NCI-H2227 treated with DMSO at 0.1 percent for 48 hours (cell line): ENCODE measurements at places on chromosomes 2 and 18.

DNA sequence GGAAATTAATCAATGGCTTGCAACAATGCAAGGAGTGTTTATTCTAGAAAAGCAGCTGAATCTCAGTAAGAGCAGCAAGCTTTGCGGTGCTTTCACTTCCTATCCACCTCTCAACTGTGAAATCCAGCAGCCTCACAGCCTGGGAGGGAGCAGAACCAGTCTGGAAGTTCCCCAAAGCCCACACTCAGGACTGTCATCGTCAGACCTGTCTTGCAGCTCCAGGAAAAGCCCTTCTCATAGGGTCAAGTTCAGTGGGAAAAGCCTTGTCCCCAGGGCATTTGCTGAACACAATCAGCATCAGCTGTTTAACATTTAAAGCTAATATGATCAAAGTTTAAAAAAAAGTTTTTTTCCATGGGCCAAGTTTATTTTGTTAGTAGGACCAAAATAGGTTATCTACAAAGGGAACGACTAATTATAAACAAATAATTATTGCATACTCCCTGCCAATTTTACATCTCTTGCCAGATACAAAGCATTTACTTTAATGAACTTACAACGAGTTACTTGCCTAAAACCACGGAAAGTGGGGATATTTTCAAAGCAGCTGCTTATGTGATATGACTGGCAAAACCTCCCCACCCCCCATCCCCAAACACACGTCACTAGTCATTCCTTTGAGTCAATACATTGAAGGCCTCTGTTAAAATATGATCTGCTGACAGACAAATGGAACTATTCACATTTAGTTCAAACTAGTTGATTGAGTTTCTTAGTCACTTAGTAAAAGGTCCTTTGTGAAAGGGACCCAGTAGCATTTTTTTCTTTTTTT, 36.8 kb downstream of the PARD6G start:
- no peak for DNase-seq

- DNase-seq: no peak
Observed at GRCh38 chr2:146415291-146415690, 1429.5 kb upstream of the ACVR2A start.

DNA sequence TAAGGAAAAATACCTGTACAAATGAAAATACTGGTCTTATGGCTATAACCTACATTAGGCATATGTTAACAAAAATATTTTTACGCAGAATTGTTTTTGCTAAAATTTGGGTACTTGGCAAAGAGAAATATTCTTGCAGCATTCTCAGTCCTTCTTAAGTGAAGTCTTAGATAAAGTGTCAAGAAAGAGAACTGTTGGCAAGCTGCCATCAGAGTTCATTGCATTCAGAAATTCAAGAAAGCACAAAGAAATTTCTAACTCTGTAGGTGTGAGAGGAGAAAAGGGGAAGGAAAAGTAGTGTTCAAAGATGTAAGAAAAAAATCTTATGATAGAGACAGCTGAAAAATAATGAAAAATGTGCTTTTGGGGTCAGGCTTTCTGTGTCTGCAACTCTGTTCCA, 86.7 kb downstream of the IRS1 start:
- no peak for DNase-seq

GRCh38 chr18:23188068-23188760, 52.9 kb downstream of the CABLES1 start:
- no peak for DNase-seq

- DNase-seq: no peak
Observed at GRCh38 chr2:30649278-30649677, 158.0 kb downstream of the CAPN13 start.

- DNase-seq: no peak
Observed at GRCh38 chr2:62343636-62344337, 147.9 kb downstream of the B3GNT2 start.

- no peak for DNase-seq
Observed at GRCh38 chr2:19857806-19858205, 44.0 kb downstream of the TTC32 start.

- DNase-seq: no peak
Observed at GRCh38 chr18:45590036-45590886, 25.0 kb upstream of the SLC14A2 start.

- DNase-seq: no peak
Observed at GRCh38 chr2:97733341-97734035, 20.1 kb downstream of the ZAP70 start.

DNA sequence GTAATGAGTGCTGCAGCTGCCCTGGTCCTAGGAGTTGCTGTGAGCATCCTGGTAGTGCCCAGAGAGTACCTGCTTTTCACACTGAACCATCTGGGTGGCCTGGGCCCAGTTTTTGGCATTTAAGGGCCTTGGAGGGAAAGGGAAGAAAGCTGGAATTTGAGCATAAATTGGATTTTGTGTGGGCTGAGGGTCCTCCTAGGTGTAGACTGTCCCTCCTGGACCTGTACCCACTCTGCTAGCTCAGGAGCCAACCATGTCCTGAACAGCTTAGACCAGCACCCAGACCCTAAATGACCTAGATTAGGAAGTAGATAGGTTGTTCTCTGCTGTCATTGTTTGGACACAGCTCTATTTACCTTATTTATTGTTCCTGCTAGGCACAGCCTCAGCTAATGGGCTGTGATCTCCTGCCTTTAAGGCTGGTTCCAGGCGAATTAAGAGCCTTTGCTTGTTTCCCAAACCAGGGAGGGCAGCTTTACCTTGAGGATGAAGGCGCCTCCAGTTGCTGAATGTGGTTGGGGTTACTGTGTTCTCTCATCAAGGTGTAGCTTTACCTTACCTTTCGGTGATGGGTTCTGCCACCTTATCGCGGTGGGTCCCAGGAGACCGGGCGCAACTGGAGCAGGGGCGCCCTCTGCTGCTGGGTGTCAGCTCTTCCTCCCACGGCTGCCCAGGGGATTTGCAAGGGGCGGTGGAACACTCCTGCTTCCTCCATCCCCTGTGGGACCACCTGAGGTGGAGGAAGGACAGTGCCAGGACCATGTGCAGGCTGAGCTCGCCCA, 34.4 kb downstream of the ITGA6 start:
- DNase-seq: peak; percentile 55

- peak; percentile 77 for DNase-seq
Observed at GRCh38 chr2:24721470-24721869, 71.7 kb downstream of the PTRHD1 start.

GRCh38 chr2:142395291-142395690, 264.5 kb upstream of the LRP1B start:
- no peak for DNase-seq

GRCh38 chr2:37396890-37397565, 52.6 kb downstream of the QPCT start:
- DNase-seq: no peak

- DNase-seq: no peak
Observed at GRCh38 chr2:56357655-56358295, 174.0 kb downstream of the CCDC85A start.

DNA sequence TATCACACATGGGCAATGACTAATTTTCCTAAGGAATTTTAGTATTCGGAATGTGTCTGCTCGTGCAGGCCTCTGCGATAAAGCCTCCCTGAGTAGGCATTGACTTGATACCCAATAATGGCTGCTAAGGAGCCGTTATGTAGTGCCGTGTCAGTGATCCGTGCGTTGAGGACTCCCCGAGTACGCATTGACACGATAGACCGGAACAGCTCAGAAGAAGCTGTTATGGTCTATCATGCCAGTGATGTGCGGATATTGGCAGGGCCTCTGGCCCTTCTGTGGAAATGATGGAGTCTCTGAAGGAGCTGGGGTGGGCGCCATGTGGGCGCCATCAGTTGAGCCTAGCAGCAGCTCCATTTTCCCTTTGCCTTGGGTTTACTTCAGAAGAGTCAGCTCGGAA, 29.1 kb downstream of the ZEB2 start:
- no peak for DNase-seq

- DNase-seq: no peak
Observed at GRCh38 chr2:171878481-171878993, 15.5 kb downstream of the SLC25A12 start.

GRCh38 chr18:657311-658000, at the start of gene TYMS:
Gene TYMS, plus strand, starts transcription at chr18:657653. Its CDS starts 90 bp downstream, at chr18:657743.
- DNase-seq: peak; percentile 86

GRCh38 chr2:197028230-197028629, 101.7 kb upstream of the PGAP1 start:
- no peak for DNase-seq

GRCh38 chr2:142892715-142893114, 15.3 kb downstream of the KYNU start:
- DNase-seq: no peak

DNA sequence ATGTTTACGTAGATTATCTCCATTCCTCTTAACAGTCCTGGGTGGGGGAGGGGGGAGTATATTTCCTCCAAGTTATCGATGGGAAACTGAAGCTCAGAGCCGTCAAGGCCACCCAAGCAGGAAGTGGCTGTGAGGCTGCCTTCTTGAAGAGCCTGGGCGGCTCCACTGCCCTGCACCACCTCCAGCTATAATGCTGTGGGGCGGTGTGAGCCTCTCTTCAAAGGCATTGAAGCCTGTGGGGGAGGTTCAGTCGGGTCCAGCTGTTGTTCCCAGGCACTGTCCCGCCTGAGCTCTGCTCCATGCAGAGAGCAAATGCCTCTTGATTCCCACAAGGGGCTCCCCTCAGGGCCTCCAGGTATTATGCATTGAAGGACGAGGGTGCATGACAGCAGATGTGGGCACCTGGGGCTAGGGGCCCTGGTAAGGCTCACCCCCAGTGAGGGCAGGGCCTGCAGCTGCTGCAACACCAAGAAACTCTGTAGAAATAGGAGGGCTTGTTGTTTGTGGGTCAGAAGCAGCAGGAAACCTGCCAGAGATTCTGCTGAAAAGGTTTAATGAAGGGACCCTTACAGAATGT, 29.5 kb upstream of the LAPTM4A start:
- DNase-seq: peak; percentile 13

DNA sequence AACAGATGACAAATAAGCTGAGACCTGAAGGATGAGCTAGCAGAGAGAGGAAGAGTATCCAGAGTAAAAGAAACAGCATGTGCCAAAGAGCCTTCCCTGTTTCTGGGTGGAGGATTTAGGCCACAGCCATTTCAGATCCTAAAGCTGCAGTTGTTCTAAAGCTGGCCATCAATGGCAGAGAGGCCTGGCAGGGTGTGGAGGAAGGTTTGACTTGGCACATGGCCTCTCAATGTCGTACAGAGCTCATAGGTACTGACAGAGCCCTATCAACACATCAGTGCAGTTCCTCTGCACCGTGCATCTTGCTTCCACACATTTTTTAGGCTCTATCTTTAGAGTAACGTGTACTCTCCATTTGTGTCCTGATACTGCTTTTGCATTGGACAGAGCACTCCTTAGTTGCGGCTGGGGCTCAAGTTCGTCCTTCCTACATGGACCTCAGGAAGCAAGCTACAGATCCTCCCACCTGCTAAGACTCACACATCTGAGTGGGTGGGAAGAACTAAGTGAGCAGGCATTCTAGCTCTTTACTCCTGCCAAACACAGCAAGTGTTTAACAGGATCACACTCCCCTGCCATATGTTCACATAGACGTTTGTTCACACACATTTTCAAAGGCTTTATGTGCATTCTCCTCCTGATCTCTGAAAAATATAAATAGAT, 3.0 kb upstream of the CHMP3 start:
- DNase-seq: no peak

DNA sequence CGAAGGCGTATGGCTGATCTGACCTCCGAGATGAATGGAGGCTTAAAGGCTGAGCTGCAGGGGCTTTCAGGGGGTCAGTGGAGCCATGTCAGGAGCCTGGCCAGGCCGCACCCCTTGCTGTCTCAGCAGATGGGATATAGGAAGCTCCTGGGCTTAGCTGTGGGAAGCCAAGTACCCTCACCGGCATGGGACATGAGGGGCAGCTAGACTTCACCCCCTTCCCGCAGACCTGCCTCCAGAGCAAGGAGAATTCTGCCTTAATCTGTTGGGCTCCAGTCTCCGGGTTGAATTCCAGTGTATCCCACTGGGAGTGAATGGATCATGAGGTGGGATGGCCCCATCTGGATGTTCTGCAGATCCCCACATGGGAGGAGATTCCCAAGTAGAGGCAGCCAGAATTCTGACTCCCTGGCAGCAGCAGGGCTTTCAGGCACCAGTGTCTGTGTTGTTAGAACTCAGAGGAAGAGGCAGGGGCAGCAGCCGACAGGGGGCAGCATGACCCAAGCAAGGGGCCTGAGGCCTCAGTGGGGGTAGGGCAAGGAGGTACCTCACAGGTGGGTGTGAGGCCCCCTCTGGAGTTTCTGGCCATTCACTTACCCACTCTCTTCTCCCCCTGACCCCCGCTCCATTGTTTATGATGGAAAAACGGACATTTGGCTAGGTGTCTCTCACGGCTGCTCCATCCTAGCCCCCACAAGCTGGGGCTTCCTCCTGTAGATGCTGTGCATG, 19.1 kb downstream of the CAPG start:
- DNase-seq: no peak

DNA sequence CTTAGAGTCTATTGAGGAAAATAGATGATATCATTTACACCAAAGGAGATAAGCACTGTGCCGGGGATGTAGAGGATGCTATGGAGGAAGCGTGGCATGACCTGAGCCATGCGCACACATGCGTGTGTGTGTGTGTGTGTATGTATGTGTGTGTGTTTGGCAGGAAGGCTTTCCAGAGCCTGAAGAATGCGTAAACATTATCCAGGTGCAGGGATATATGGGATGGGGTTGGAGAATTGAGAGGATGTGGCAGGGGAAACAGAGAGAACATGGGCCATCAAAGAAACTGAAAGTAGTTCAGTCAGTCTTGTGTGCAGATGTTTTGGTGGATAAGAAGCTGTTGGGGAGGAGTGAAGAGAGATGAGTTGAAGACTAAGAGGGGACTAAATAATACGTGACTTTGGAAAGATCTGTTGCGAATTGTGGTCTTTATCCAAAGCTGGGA, 9.3 kb upstream of the STAT1 start:
- DNase-seq: no peak

DNA sequence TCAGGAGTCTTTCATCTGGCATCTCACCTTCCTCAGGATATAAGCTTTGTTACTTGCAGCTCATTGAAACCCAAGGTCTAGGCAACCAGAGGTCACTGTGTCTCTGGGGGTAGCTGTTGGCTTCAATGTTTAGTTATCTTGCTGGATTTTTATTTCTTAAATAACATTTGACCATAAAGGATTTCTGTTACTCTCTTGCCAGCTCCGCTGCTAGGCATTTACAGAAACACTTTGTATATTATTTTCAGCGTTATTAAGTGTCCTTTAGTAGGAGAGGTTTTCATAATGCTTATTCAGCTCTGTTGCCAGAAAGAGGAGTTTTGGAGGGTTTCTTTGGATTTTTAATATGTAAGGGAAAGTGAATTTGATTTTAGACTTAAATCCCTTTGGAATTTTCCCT, 61.4 kb downstream of the QPCT start:
- no peak for DNase-seq

- no peak for DNase-seq
Observed at GRCh38 chr18:74407888-74408287, 49.2 kb downstream of the DIPK1C start.

DNA sequence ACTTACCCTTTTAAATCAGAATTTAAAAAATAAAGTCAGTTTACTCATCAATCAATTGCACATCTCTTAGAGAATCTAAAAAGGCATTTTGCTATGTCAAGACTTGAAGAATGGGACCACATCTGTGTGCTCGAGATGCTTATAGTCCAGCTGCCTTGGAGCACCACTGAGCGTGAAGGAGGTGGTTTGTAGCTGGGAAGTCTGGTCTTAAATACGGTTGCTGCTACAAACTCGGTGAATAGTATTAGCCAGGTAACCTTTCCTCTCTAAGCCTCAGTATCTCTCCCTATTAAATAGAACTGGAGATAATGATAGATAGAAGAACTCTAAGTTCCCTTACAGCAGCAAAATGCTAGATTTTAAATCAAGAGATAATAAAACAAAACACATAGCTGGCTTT, 289.7 kb downstream of the TRIB2 start:
- no peak for DNase-seq
